ENCODE measurements at places on chromosomes 11 and 22.

GRCh38 chr11:69801513-69802335 lies 17.5 kb downstream of the FGF3 start:
- DNase-seq: peak; percentile 53

DNA sequence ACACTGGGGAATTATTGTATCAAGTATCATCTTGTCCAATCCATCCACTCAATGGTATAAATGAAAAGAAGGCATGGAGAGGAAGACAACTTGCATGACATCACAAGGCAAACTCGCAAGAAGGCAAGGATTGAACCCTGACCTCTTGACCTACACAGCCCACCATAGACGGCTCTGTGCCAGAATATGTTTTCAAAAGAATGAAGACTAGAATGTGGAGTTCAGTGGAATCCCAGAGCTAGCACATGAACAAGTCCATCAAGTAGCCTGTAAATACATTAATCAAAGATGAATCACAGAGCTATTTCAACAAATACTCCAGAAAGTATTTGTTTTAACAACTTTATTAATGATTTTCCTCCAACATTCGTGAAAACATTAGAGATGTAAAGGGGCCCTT lies 189.7 kb downstream of the GUCY1A2 start:
- DNase-seq: no peak

- no peak for DNase-seq
Measured at GRCh38 chr22:28817919-28818859, 17.8 kb upstream of the XBP1 start.

GRCh38 chr11:74373382-74373781 lies 24.9 kb downstream of the PGM2L1 start:
- no peak for DNase-seq

DNA sequence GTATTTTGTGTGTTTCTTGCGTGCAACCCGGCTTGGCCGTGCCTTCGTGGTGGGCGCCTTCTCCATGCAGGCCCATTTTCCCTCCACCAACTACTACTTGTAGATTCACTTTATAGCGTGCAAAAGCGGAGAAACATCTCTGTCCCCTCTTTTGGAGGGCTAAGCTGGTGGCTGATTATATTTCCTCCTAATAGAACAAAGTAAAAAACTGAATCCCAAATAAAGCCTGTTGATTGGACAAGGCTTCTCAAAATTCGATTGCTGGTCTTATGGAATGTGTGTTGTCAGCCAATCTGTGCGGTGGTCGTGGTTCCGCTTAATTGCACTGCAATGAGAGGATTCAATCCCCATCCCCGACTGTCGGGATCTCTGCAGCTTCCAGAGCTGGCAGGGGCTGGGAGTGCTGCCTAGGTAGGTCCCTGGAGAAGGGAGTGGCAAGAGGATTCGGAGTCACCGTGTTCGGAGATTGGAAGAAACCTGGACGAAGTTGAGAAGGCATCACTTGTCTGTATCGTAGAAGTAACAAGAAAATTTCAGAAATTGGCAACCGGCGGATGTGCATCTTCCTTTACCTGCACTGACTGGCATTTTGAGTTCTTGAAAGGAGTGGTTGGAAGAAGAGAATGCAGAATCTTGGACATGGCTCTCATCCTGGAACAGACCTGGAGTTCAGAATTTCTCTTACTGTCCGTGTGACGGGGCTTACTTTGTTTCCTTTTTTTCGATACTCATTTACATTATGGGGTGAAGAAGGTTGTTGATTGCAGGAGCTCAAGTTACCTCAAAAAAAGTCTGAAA lies 1.1 kb downstream of the HMGXB4 start:
- peak; percentile 52 for DNase-seq

DNA sequence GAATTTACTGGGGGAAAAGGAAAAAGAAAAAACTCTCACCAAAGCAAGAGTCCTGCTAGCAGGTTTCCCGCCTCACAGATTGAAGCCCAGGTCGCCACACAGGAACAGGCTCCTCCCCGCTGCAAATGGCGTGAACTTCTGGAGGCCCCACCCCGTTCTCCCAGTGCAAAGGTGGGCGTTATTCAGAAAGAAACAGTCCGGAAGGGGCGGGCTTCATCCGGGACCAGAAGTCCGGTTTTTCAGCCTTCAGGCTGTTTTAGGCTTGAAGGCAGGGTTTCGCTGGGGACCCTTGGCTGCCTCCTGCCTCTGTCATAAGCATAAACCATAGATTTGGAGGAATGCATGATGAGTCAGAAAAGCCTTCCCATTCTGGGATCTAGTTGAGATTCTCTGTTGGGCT lies 148.3 kb upstream of the POU2AF2 start:
- DNase-seq: peak; percentile 74

DNA sequence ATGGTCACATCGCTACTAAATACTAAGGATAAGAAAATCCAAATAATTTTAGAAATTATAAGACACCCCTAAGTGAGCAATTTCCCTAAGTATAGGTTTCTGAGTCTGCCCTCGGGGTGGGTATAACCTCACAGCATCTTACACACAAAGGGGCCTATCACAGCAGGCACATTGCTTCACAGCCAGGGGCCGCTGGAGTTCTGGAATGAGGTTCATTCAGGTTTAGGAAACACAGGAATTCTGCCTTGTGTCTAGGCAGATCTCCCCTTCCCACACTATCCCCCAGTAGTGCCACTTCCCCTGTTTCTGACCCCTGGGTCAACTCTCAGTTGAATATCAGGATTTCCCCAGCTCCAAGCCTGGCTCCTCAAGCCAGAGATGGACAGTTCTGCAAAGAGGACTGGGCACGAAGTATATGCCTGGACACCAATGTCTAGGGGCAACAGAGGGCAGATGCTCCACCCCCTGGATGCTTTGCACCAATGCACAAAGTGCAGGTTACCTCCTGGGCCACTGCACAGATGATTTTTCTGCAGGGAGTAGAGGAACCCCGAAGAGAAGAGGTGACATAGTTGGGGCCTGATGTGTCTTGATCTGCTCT lies 11.4 kb downstream of the TUBA8 start:
- no peak for DNase-seq

- peak; percentile 41 for DNase-seq
Measured at GRCh38 chr11:36492724-36493304, 17.3 kb downstream of the TRAF6 start.

Measured in urothelium cell line (cell line).